A549 (cell line): ENCODE measurements at places on chromosomes 5 and 9. TPM values are rescaled to one million over a fixed set of nuclear protein-coding genes. Genes with fewer than 3 reads are reported as not detected.

TTC33 gene
- 15.4 to 17.1 TPM (median 15.7 TPM) in 3 replicates for polyA plus RNA-seq

PCDHGC5 gene
- polyA plus RNA-seq, result 0.03 TPM in 1 of 3 replicates, not detected in the others

NEURL1B gene
- polyA plus RNA-seq, result 1.8 to 2.2 TPM (median 2.1 TPM) in 3 replicates

FAM169A gene
- 5.8 to 7.9 TPM (median 7.5 TPM) in 3 replicates for polyA plus RNA-seq

ZFP2 gene
- polyA plus RNA-seq, result 0.04 to 0.05 TPM (median 0.04 TPM) in 3 replicates

OTP gene
- polyA plus RNA-seq, result 0.03 to 0.04 TPM (median 0.04 TPM) in 3 replicates

FOXI1 gene
- not detected in 3 replicates for polyA plus RNA-seq

HMMR gene
- 30.7 to 38.4 TPM (median 34.0 TPM) in 3 replicates for polyA plus RNA-seq

PCDHA4 gene
- polyA plus RNA-seq, result 1.6 to 2.2 TPM (median 1.9 TPM) in 3 replicates

SPINK6 gene
- polyA plus RNA-seq, result 0.79 to 1.2 TPM (median 1.0 TPM) in 3 replicates
